ENCODE measurements at places on chromosomes 1 and 21.
A peak's percentile ranks its signal among the peaks of the same experiment; 100 is the strongest.

GRCh38 chr1:172146141-172146850 lies 274.2 kb upstream of the C1orf105 start:
- DNase-seq: no peak

DNA sequence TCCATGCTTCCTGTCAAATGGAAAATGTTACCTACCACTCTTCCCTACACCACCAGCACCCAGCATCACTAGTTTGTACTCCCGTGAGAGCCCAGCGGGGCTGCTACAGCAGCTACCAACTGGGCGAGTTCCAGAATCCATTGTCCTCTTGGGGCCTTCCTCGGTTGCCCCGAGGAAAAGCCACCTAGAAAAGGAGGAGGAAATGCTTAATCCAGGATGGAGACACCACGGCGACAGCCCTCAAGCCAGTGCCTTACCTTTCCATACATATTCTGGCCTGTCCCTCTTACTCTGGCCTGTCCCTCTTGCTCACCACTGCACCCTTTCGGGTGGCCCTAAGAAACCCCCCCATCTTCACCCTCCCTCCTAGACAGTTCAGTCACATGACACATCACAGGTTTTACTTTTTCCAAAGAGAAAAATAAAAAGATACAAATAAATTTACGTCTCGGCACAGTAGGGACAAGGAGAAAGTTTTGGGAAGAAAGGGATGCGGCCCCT lies 478 bp downstream of the RIT1 start:
- no peak for DNase-seq

- no peak for DNase-seq
Observed at GRCh38 chr1:84933011-84933611, 40.1 kb upstream of the LPAR3 start.

DNA sequence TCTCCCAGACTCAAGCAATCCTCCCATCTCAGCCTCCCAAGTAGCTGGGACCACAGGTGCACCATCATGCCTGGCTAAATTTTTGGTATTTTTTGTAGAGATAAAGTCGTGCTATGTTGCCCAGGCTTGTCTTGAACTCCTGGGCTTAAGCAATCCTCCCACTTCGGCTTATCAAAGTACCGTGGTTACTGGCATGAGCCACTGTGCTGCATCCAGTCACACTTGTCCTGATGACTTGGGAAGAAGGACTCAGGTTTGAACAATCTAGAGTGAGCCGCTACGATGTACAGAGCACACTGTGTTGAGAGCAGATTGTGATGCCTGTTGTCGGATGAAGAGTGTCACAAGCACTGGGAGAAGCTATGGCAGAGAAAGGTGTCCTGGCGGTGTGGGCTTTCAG lies 27.2 kb downstream of the RNF187 start:
- DNase-seq: no peak

- DNase-seq: no peak
Observed at GRCh38 chr1:111679541-111679940, 59.7 kb downstream of the INKA2 start.

DNA sequence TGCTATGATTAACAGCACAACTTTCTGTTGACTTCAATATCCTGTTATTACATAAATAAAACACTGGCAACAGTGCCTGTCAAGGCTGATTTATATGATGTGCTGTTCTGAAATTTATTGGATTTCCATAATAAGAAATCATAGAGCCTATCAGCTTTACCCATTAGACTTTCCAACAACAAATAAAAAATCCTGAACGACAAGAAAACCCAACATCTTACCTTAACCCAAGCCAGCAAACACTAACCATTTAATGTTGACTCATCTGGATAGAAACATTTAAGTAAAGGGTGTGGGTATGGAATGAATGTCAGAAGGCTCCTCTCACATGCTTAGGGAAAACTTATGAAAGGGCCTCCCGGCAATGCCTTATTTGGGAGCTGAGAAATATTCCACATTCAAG lies 165.1 kb downstream of the SLC45A1 start:
- no peak for DNase-seq

DNA sequence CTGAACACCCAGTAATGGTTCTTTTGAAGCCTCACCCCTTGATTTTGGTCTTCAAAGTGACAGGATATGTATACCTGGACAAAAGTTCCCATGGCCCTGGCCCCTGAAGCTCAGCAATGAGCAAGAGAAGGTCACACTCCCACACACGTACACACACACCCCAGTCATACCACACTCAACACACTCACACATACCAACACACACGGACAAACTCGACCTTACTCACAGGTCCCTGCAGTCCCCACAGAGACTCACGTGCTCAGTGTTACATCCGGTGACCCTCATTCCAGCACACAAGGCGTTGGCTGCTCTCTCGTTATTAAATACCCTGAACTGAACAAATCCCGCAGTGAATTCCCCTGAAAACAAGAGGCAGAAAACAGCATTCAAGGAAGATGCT lies 5.9 kb downstream of the ITLN1 start:
- DNase-seq: no peak

DNA sequence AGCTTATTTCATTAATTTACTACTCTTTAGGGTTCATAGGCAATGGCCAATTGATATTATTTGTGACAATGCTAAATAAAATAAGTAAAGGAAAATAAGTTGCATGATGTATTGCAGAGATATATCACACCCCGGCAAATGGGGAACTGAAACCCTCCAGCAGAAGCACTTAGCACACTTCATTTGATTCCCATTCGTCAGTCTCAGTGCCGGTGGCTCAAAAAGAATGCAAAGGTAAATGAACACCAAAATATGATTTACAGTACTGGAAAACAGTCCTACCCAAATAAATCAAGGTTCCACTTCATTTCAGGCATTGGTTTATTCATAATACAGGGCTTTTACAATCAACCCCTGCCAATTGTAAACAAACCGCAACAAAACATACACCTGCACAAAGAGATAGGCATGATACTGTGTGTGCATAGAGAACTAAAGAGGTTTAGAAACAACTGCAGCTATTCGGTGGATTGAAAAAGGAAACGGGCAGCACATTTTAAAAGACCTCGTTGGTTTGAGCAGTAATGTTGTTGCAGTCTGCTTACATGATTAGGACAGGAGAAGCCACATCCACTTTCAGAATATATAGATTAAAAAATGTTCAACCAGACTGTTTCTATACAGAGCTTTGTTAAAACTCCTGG lies 1019.2 kb downstream of the TTLL7 start:
- no peak for DNase-seq

DNA sequence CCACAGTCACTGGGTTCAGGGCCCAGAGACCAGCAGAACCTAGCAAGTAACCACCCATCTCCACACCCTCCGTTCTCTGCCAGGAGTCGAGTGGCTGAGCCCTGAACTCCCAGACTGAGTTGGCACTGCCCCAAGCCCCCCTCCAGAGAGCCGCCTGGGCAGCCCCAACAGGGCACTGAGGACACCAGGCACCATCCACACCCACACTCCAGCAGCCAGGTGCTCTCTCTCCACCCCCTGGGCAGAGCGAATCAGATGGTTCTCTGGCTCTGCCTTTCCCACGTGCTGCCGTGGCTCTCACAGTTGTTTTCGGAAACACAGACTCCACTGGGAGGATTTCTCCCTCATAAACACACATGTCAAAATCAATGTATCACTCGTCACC lies 13.6 kb downstream of the WDR4 start:
- DNase-seq: no peak

DNA sequence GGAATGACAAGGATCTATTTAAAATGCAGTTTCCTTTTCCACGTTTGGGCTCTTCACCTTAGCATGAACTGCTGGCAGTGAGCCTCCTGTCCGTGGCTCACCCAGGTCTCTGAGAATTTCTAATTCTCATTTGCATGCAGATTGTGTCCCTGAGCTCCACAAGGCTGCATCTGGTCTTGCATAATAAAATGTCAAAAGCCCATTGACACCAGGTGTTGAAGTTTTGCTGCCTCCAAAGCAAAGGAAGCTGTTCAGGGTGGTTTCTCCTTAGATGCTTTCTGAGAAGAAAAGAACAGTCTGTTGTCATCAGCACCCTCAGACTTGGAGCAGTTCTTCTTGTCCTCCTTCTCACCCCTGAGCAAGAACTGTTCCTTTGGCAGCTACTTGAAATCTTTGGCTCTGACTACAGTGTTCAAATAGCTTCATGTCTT lies 433.1 kb upstream of the KAZN start:
- no peak for DNase-seq

DNA sequence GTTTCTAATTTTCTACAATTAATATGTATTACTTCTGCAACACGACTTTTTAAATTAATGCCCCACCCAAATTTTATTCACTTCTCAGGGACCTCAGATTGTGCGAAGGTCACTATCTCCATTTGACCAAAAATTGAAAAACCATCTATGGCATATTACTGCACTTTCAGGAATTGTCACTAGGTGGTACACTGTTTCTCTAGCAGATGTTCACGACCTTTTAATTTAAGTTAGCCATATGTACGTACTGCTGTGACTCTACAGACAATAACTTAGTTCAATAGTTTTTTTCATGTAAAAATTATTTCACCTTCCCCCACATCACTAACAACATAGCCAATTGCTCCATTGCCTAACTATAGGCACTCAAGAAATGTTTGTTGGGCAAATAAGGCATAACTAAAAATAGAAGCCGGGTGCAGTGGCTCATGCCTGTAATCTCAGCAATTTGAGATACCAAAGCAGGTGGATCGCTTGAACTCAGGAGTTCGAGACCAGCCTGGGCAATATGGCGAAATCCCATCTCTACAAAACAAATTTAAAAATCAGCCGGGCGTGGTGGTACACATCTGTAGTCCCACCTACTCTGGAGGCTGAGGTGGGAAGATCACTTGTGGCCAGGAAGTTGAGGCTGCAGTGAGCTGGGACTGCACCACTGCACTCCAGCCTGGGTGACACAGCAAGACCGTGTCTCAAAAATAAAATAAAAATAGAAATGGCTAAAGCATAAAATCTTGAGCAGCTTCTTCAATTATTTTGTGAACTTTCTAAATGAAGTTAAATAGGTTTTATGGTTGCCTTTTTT lies 75.7 kb upstream of the PKN2 start:
- no peak for DNase-seq

- DNase-seq: no peak
Observed at GRCh38 chr1:239457491-239458143, 71.2 kb downstream of the CHRM3 start.

GRCh38 chr1:22296701-22297591 lies 154.0 kb upstream of the WNT4 start:
- DNase-seq: no peak

- no peak for DNase-seq
Observed at GRCh38 chr1:168932539-168932938, 174.0 kb upstream of the ATP1B1 start.

GRCh38 chr1:47390843-47391242 lies 25.2 kb upstream of the FOXE3 start:
- no peak for DNase-seq

GRCh38 chr1:39474810-39475209 lies 16.6 kb upstream of the BMP8A start:
- no peak for DNase-seq

DNA sequence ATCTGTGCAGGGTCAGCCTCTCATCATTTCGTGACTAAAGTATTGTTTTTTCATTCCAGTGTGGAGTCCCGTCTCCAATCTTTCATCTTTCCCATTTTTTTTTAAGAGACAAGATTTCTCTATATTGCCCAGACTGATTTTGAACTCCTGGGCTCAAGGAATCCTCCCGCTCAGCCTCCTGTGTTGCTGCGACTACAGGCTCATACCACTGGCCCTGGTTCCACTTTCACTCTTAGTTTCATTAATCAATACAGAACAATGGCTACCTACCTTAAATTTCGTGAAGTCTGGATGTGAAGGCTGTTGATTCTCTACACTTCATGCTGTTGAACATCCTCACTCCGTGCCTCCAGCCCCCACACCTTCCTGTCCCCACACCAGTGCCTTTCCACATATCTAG lies 97.7 kb upstream of the GREM2 start:
- DNase-seq: no peak

DNA sequence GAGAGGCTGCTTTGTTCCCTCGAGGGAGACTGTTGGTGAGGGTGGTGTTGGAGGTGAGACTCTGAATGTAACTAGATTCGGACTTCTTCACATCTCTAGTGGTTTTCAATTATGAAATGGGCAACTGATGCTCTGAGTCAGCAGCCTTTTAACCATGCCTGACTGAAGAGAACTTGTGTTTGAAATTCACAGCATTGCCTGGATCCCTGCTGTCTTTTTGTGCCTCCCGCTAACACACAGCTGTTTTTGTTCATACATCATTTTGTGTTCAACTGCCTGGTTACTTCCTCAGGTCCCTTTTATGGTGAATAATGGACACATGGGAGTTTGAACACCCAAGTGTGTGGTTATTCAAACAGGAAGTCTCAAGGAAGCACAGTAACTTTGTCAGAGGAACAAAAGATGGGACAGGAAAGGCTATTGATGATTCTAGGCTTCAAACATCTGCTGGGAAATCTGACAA lies 16.8 kb downstream of the LAMC1 start:
- no peak for DNase-seq

DNA sequence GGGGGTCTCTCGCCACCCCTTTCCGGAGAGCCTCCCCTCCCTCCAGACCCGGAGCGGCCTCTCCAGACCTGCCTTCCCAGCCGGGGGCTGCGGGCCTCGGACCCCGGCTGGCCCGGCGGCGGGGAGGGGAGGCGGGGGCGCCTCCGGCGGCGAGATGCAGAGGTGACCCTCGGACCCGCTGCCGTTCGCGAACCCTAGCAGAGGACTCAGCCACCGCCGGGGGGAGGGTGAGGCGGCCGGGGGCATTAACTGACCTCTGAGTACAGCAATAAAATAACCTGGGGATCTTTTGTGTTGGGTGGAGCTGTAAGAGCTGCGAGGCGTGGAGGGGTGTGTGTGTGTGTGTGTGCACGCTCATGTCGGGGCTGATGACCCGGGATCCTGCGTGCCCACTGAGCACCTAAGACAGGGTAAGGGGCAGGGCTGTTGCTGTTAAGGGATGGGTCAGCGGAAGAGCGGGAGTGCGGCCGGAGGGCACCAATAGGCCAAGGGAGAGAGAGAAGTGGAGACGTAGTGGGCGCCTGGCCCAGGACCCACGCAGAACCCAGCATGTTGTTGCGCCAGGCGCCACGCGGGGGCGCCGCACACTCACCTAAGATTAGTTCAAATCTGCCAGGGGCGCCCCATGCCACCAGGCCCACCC lies 6.3 kb downstream of the HAPLN2 start:
- peak; percentile 64 for DNase-seq

GRCh38 chr1:33131191-33131590 lies 50.2 kb downstream of the AZIN2 start:
- DNase-seq: no peak

- DNase-seq: no peak
Observed at GRCh38 chr1:242530761-242531160, 6.3 kb upstream of the PLD5 start.

DNA sequence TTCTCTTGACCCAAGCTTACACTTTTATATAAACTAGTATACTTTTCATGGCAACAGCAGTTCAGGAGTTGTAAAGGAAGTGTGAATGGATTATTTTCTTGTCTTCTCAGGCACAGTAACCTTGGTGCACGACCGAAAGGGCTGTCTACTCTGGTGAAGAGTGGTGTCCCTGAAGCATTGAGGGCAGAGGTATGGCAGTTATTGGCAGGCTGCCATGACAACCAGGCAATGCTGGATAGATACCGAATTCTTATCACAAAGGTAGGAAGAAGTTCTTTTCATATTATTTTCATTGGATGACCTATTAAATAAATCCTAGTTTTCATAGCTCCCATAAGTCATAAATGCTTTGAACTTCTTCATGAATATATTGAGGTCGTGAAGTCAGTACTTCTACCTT lies 53.9 kb upstream of the GPR52 start:
- DNase-seq: no peak
